ENCODE measurements at places on chromosomes 13 and 19. TPM values are rescaled to one million over a fixed set of nuclear protein-coding genes. Genes with fewer than 3 reads are reported as not detected.

ETV2 gene
- 0.14 TPM for total RNA-seq

OR7A17 gene
- not detected for total RNA-seq

WDR88 gene
- not detected for total RNA-seq

DOCK6 gene
- 113 TPM for total RNA-seq

SMIM44 gene
- not detected for total RNA-seq

ATP4A gene
- not detected for total RNA-seq

USHBP1 gene
- 15.1 TPM for total RNA-seq

PRODH2 gene
- total RNA-seq = not detected
